Right ventricle myocardium superior (tissue), 1 donor: ENCODE measurements at places on chromosomes 16 and 17. TPM values are rescaled to one million over a fixed set of nuclear protein-coding genes. Genes with fewer than 3 reads are reported as not detected.

The SLC2A4 gene
- total RNA-seq: 141 TPM

The CES4A gene
- total RNA-seq: 6.2 TPM

The NPIPA1 gene
- total RNA-seq: 38.1 TPM

The TBC1D3C gene
- total RNA-seq: not detected

The KRTAP9-4 gene
- not detected for total RNA-seq

The KRTAP1-1 gene
- not detected for total RNA-seq

The HBQ1 gene
- not detected for total RNA-seq

The MGAT5B gene
- total RNA-seq: not detected

The KCNAB3 gene
- 0.38 TPM for total RNA-seq

The CD79B gene
- total RNA-seq: 8.9 TPM

The ZNF205 gene
- 6.9 TPM for total RNA-seq

The MYH1 gene
- total RNA-seq: not detected

The KLHL11 gene
- 3.0 TPM for total RNA-seq

The SDK2 gene
- 1.0 TPM for total RNA-seq

The RNF151 gene
- total RNA-seq: not detected

The OR1D2 gene
- not detected for total RNA-seq

The AOC2 gene
- 0.32 TPM for total RNA-seq

The TMEM114 gene
- not detected for total RNA-seq

The SULT1A4 gene
- total RNA-seq: 9.5 TPM

The STAC2 gene
- 1.4 TPM for total RNA-seq

The NTN1 gene
- 19.4 TPM for total RNA-seq

The NRN1L gene
- total RNA-seq: not detected

The USP43 gene
- not detected for total RNA-seq

The HBA2 gene
- 64.7 TPM for total RNA-seq

The HIRIP3 gene
- total RNA-seq: 19.5 TPM

The TPSB2 gene
- 10.1 TPM for total RNA-seq

The MMP28 gene
- 1.2 TPM for total RNA-seq

The RUSF1 gene
- total RNA-seq: 20.1 TPM

The SCARF1 gene
- 11.2 TPM for total RNA-seq

The NPIPA8 gene
- not detected for total RNA-seq
